ENCODE measurements at places on chromosomes 2 and 18.
A peak's percentile ranks its signal among the peaks of the same experiment; 100 is the strongest.

DNA sequence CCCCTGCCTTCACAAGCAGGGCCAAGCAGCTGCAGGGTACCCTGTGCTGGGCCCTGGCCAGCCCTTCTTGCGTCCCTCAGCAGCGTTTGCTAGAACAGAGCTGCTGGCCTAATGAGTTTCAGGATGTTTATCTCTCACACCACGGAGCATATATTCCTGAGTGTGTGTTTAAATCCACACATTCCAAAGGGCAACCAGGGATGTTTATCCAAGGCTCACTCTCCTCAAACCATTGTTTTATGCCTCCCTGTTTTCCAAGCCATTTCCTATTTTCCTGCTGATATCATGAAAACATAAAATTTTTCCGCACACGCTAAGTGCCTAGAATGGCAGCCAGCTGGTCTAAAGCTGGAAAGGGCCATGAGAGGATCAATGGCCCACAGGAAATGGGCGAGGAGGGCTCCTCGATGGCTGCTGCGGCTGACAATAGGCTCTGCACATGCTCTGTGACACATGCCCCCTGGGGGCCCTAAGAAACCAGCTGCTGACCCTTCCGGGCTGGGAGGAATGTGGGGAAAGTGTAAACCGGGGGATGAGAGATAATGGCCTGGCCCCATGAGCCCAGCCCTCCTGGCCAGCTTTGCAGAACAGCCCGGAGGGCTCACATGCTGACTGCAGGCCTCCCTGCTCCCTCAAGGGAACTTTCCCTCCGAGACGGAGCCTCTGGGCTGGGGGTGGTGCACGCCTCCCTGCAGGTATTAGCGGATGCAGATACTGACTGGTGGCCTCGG is 194.0 kb downstream of the NDUFA10 start:
- no peak for DNase-seq

DNA sequence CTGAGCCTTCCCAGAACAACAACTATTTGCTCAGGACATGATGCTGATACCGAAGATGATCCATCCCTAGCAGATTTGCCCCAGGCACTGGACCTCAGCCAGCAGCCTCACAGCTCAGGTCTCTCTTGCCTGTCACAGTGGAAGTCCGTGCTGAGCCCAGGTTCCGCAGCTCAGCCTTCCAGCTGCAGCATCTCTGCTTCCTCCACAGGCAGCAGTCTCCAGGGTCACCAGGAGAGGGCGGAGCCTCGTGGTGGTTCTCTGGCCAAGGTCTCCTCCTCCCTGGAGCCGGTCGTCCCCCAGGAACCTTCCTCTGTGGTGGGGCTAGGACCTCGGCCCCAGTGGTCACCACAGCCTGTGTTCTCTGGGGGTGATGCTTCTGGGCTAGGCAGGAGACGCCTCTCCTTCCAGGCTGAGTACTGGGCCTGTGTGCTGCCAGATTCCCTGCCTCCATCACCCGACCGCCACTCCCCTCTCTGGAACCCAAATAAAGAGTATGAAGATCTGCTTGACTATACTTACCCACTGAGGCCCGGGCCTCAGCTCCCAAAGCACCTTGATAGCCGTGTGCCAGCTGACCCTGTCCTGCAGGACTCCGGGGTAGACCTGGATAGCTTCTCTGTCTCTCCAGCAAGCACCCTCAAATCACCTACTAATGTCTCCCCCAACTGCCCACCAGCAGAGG is 15.4 kb downstream of the CEP68 start:
- no peak for DNase-seq

DNA sequence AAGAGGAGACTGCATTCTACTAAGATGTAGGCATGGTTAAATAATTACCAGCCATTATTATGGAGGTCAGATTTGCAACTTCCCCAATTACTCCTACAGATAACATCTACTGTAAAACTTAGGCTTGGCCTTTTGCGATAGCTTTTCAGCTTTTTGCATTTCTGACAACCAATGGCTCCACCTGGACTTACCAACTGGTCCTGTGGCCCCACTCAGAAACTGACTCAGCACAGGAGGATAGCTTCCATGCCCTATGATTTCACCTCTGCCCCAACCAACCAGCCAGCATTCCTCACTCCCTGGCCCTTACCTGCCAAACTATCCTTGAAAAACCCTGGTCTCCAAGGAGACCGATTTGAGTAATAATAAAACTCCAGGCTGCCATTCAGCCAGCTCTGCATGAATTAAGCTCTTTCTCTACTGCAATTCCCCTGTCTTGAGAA is 28.2 kb downstream of the TUBB6 start:
- no peak for DNase-seq

GRCh38 chr18:62838475-62839098 is 123.2 kb downstream of the PHLPP1 start:
- DNase-seq: no peak

GRCh38 chr2:231379266-231380215 is 16.0 kb upstream of the B3GNT7 start:
- DNase-seq: no peak

GRCh38 chr2:29293830-29294438 is 178.7 kb downstream of the CLIP4 start:
- DNase-seq: no peak

DNA sequence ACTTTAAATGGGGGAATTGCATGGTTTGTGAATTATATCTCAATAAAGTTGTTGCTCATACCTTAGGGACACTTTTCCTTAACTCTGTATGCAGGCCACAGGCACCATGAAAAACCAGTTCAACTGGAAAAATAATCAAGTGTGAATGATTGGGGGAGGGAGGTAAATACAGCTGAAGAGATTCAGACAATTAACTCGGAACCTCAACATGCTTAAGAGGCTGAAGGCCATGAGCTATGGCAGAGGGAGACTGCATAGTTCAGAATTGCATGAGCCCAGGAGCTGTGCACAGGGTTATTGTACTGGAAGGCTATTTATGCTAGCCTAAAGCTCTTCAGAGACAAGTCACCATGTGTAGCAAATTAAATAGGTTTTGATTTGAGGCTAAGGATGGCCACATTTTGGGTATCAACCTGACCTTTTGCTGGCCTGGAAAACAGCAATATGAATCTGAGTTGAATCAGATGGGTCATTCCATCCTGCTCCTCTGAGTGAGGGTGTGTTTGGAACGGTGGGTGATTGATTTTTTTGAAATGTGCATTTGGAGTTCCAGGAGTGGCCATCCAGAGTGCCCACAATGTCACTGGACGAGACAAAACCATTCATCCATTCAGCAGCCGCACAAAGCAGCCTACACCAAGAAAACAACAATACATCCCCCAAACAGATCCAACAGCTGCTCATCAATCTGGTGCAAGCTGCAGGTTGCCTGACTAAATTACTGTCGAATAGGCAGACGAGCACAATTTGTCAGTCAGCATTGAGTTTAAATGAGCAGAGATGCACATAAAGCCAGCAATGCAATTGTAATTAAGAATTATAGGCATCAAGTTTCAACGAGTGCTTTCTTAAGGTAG is 42.5 kb downstream of the HRH4 start:
- DNase-seq: peak; percentile 74

DNA sequence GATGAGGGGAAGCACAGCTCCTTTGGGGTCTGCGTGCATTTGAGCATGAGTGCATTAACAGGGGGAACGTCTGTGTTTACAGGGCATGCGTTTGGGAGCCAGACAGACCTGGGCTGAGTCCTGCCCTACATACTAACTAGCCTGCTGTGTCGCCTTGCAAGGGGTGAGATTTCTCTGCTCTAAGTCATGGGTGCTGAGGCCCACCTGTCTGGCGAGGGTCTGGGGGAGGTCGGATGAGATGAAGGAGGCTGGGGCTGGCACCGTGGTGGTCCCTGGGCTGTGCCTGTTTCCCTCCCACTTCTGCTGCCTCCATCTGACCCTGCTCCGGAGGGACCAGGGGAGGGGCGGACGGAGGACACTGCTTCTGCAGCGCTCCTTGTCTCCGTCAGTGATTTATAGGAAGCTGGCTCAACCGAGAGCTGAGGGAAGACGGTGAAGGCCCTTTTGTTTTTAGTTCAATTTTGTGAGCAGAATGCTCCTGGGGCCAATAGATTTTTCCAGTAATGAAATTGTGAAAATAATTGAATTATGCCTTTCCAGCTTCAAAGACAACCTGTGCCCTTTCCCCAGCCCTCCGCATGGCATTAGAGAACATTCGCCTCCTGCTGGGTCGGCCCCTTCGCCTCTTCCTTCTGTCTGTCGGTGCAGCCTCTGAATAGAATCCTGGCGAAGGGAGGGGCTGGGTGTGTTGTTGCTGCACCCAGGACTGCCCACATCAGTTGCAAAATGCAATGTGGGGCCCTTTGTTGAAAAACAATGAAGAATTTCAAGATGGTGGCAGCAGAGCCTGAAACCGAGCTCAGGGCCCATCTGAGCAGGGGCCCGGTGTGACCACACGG is 49.7 kb downstream of the RRM2 start:
- DNase-seq: no peak

DNA sequence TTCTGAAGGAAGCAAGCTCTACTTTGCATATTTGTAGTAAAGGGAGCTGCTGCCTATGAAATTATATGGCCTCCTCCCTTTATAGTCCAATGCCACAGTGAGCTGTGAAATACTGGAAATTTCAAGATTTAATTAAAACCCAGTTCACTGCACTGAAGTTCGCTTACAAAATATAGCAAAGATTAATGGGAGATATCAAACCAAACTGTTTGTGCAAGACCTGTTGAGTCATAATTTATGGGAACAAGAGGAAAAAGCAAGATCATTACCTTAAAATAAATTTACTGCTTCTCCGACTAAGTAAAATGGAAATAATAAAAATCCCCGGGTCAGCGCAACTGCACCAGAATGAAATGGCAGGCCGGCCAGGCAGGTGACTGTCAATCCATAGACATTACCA is 215.5 kb upstream of the RAB6C start:
- DNase-seq: no peak

- no peak for DNase-seq
Observed at GRCh38 chr2:120707816-120708215, 27.9 kb upstream of the GLI2 start.

DNA sequence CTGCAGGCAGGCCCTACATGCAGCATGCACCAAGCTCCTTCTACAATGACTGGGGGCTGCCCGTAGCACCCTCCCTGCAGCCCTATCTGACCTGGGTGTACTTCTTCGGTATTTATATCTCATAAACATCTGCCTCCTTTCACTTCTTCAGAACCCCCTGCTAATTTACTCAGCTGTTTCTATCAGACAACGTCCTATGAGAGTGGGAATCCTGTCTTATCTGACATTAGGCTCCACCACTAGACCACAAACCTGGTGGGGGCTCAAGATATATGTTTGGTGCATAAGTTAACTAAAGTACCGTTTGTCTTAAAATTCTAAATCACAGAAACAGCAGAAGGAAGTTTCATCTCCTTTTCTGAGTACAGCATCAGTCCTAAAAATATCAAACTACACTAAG is 10.6 kb downstream of the HSBP1L1 start:
- no peak for DNase-seq

- DNase-seq: peak; percentile 52
Observed at GRCh38 chr2:110113961-110114591, 1.5 kb downstream of the MALL start.

DNA sequence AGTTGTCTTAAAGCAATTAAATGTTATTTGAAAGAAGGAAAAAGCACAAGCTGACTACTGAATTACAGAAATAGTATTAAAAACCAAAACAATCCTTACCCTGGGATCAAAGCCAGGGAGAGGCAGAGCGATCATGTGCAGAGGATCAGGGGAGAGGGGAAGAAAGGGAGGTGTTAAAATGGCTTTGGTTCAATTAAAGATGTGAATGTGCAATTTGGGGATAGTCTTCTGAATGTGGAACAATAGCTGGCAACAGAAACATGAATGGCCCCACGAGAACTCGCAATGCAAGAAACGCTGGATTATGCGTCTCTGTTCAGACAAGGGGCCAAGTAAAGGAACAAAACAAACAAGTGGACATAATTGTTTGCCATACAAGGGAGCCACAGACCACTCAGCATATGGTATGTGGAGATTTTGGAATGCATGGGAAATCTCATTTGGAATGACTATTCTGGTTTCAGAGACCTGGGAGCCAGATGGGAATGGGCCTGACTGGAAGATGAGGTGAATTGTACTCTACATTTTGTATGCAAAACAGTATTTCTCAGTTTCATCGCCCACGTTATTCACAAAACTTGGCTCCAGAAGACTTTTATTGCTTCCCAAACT is 155.4 kb downstream of the SLC4A3 start:
- DNase-seq: no peak

DNA sequence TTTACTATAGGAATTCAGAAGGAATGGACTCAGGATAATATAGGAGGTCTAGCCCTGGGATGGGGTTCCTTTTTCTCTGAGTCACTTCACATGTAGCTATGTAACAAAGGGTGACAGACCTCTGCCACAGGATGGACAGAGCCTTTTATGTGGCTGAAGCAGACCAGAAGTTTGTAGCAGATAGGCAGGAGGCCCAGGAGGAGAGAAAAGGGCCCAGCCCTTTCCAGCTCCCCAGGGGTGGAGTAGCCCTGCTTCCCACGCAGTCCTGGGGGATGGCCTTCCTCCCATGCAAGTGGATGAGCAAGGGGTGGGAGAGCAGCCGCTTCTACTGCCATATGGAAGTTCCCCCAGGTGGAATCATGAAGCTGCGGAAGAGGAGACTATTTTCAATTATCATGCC is 40.3 kb downstream of the ARMC9 start:
- DNase-seq: no peak

DNA sequence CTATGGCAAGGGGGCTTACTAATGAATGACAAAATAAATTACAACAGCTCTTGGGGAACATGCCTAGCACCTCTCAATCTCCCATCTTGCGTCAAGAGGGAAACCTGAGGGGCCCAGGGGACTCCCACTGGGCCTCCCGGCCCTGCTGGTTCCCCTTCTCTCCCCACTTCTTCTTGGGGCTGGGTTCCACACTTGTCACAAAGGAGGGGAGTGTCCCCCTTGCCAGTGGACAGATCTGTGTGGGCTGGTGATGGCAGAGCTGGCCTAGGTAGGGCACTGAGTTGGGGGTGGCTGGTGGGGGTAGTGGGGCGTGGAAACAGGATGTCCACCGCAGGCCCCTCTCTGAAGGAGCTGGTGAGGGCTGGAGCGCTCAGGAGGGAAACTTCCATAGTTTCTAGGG is 184.0 kb upstream of the HAAO start:
- no peak for DNase-seq

DNA sequence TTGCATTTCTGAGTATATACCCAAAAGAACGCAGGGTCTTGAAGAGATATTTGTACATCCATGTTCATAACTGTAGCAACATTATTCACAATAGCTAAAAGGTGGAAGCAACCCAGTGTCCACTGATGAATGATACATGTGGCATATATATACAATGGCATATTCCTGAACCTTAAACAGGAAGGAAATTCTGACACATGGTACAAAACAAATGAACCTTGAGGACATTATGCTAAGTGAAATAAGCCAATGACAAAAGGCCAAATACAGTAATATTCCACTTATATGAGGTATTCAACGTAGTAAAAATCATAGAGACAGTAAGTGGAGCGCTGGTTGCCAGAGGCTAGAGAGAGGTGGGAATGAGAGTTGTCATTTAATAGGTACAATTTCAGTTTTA is 8.1 kb downstream of the AAK1 start:
- DNase-seq: no peak

- no peak for DNase-seq
Observed at GRCh38 chr2:19292007-19292406, 66.4 kb downstream of the OSR1 start.
